Activated T-helper 1 cell treated with Interleukin-2 at 50 U/mL for 16 hours (primary cell): ENCODE measurements at places on chromosomes 5 and 9.

DNA sequence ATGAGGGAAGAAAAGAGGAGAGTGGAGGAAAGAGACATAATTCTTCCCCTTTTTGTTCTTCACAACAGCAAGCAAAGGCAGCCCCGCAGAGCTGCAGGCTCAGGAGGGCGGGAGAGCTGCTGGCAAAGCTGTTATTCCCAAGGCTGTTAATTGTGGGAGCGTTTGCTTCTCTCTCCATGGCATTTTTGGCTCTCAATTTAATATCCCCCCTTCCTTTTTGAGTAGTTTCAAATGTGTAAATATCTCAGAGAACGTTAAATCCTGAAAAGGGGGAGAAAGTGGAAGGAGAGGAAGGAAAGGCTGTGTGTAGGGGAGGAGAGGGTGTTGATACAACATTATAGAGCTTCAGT, 165.7 kb downstream of the NSG2 start:
- no peak for DNase-seq

- DNase-seq, result no peak
Measured at GRCh38 chr9:135366104-135366503, 113.5 kb upstream of the PPP1R26 start.

- no peak for DNase-seq
Measured at GRCh38 chr9:101027236-101027635, 1.3 kb upstream of the PLPPR1 start.

- DNase-seq, result no peak
Measured at GRCh38 chr5:145056800-145057199, 778.3 kb downstream of the PRELID2 start.

GRCh38 chr9:131492070-131492469, 10.6 kb upstream of the POMT1 start:
- no peak for DNase-seq

DNA sequence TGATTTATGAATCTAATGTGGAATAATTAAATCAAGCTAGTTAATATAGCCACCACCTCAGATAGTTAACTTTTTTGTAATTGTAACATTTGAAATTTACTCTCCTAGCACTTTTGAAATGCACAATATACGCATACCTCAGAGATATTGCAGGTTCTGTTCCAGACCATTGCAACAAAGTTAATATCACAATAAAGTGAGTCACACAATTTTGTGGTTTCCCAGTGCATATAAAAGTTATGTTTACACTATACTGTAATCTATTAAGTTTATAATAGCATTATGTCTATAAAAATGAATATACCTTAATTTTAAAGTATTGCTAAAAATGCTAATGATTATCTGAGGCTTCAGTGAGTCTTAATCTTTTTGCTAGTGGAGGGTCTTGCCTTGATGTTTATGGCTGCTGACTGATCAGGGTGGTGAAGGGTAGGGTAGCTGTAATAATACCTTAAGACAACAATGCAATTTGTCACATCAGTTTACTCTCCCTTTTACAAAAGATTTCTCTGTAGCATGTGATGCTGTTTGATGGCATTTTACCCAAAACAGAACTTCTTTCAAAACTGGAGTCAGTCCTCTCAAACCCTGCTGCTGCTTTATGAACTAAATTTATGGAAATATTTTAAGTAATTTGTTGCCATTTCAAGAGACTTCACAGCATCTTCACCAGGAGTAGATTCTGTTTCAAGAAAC, 235.1 kb upstream of the ADAMTSL1 start:
- DNase-seq, result no peak

- DNase-seq, result no peak
Measured at GRCh38 chr5:82622205-82622604, 344.1 kb upstream of the RPS23 start.

DNA sequence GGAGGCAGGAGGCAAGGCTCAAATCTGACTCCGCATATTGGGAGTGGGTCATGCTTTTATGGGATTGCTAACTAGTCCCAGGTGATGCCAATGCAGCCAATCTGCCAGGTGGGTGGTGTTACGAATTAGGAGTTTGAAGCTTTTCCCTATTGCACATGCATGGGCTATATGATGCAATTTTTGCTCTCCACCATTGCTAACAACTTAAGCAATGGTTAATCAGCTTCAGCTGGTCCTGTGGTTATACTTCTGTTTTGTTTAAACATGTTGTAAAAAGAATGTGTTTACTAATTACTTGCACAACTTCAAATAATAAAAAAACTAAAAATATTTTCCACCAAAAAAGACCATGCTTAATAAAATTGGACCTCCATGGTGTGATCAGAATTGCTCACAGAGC, 55.7 kb downstream of the SHC3 start:
- DNase-seq, result no peak

DNA sequence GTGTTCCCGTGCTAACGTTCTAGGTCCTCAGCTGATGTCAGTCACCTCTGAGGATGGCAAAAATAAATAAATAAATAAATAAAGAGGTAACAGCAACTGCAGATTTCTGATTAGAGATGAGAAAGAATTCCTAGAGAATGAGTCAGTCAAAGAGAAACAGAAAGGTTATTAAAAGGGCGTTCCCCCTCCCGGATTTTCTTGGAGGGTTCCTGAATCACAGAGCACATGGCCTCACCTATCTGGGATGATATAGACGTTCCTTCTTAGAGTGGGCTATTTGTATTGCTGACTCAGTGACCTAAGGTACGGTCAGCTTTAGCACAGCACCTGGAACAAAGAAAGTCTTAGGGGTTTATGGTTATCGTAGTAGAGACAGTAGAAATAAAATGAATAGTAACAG, 30.6 kb downstream of the HTR4 start:
- no peak for DNase-seq

DNA sequence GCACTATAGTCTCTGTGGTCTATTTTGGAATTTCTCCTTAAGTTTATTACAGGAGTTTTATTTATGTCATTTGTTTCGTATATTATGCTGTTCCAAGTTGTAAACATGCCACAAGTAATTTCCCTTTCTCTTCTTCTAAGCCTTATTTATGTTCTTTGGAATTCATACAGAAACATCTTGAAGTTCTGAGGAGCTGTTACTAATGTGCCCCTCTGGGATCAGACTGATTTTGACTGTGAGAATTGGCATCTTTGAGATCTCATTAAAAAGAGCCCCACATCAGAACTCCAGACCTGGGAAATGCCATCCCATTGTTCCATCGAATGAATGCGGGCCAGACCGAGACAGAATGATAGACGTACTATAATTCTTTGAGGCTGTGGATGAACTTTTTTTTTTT, 138.8 kb upstream of the CD180 start:
- no peak for DNase-seq

DNA sequence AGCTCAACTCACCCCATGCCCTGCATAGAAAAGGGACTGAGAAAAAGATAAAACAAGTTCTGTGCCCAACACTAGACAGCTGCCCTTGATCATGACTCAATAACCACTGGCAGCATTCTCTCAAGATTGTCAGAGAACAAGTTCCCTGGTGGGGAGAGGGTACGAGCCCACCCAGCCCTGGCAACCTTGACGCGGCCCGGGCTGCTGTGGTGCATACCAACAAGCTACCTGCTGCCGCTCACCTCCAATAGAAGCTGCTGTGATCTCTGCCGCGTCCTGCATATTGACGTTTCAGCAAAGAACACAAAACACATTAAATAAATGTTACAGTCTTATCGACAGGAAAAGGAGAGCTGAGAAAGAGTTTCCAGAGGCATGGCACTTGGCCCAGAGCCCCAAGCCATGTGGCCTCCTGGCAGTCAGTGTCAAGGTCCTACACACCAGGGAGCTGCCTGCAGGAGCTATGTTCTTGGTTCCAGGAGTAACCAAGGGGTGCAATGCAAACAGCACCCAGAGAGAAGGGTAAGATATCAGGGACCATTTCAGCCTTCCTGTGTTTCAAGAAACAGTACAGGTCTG, 28.3 kb downstream of the WHRN start:
- no peak for DNase-seq

- DNase-seq, result no peak
Measured at GRCh38 chr5:1726469-1726865, 73.2 kb downstream of the MRPL36 start.

- DNase-seq, result no peak
Measured at GRCh38 chr5:29878599-29878998, 1314.9 kb upstream of the CDH6 start.

DNA sequence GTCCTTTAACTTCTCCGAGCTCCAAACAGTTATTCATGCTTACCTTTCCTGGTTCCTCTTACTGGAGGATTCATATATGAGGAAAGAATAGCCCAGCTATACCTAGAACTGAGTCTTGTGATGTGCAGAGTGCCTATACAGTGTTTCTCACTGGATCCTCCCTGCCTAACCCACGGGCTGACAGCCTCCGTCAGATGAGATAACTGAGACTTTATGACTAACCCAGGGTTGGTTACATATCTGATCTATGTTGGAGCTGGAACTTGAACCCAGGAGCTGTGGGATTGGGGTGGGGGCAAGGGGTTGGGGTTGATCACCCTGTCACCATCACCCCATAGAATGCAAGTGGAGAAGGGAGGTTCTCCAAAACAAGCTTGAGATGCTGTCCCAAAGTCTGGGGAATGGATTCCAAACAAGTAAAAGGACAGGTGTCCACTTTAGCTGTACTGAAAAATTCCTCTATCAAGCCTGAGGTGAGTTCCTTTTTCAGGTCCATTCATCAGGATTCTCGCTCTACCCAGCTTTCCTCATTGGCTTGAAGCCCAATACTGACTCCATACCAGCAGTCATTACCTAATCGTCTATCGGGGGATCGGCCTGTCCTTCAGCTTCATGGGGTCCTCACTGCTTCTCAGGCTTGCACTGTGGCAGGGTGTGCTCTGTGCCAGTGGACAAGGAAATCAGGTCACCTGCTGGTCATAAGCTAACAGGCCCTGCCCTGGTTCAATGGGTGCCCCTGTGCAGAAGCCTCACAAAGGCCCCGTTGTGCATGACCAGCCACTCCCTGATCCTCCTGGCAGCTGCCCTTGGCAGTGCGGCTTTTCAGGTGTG, 100.6 kb downstream of the ARHGAP26 start:
- no peak for DNase-seq

GRCh38 chr5:129245489-129245888, 150.9 kb downstream of the ISOC1 start:
- DNase-seq, result no peak

GRCh38 chr9:76818271-76818670, 54.0 kb downstream of the PCA3 start:
- DNase-seq, result no peak

GRCh38 chr5:24816206-24816605, 171.4 kb upstream of the CDH10 start:
- no peak for DNase-seq

DNA sequence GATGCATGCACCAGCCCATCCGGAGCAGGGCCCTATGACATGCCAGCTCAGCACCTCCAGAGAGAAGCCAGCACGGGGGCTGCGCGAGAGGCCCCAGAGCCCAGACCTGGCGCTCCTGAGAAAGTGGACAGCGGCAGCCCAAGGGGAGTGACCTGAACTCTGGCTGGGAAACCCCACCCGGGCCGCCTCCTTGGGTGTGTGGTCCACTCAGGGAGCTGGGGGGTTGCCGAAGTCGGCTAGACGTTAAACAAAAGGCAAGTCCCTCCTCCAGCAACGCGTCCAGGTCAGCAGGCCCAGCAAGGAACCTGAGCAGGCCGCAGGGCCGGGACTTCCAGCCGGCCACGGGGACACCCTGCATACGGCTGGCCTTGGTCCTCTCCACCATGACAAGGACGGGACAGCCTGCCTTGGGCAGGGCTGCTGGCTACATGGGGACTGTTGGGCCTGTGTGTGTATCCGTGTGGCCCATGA, 35.7 kb downstream of the NACC2 start:
- no peak for DNase-seq

GRCh38 chr5:108523360-108523759, 141.5 kb upstream of the FBXL17 start:
- no peak for DNase-seq

- no peak for DNase-seq
Measured at GRCh38 chr5:81825237-81825636, 74.3 kb upstream of the SSBP2 start.

GRCh38 chr5:96172436-96172835, 210.8 kb upstream of the ELL2 start:
- no peak for DNase-seq

GRCh38 chr9:123983047-123983446, 28.5 kb upstream of the LHX2 start:
- DNase-seq, result no peak

GRCh38 chr9:72818385-72818784, 134.5 kb downstream of the ALDH1A1 start:
- DNase-seq, result no peak

- DNase-seq, result no peak
Measured at GRCh38 chr5:157059891-157060290, 975 bp upstream of the HAVCR1 start.

- no peak for DNase-seq
Measured at GRCh38 chr9:94757158-94757557, 30.7 kb downstream of the AOPEP start.

DNA sequence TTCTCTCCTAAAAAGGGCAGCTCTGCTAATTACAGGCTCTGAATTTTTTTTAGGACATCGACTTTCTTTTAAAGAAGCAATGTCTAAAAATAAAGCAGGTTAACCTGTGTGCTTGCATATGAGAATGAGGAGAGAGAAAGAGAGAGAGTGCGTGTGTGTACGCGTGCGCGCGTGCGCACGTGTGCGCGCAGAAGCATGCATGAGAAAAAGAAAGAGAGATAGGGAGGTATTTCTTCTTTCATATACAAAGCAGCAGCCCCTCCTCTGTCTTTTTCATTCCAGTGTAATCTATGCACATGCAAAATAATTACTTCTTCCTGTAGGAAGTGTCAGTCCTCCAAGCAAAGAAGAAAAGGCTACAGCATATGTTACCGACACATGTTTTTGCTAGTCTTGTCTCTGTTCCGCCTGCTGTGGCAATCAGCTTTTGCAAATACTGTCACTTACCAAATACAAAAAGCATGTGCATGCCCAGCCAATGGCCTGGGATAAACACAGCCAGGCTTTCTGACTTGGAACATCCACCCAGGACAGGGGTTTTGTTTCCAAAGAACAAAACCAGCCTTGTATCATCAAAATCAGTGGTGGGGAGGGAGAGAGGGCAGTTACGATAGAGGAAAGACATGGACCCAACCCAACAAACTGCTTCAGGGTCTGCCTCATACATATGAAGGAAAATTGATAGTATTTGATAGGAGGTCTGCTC, 252.3 kb upstream of the SLC24A2 start:
- DNase-seq, result no peak

- no peak for DNase-seq
Measured at GRCh38 chr5:124927735-124928134, 181.3 kb upstream of the ZNF608 start.
